ENCODE measurements at places on chromosomes 7 and 10.

DNA sequence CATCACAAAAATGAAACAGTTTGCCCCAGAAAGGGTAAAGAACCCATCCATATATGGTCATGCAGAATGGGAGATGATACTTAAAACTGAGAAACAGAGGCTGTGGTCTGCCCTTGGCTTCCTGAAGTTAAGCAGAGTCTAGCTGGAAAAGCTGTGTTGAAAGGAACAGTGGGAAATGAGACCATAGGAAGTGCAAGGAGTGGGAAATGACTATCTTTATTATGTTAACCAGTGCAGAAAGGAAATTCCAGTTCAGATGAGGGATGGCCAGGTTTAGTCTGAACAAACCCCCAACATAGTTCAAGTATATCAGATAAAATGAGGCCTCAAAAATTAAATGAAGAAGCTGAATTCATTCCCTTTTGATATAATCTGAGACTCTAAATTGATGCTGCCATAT lies 112.2 kb upstream of the TARP start:
- no peak for DNase-seq

DNA sequence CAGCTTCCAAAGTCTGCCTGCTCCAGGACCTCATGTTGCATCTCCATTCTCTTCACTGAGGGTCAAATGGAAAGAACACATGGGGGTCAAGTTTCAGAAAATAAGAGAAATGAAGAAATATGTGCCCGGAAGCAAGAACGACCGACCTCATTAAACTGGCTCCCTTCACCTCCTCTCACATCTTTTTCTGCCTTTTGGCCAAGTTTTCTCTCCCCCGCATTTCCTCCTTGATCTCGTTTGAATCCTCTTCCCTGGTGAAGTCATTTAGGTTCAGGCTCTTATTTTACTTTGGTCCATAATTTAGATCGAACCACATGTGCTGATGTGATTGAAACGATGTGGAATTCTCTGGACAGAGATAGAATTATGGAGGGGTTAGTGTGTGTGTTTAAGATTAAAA lies 44.2 kb downstream of the EGFR start:
- DNase-seq, result no peak

DNA sequence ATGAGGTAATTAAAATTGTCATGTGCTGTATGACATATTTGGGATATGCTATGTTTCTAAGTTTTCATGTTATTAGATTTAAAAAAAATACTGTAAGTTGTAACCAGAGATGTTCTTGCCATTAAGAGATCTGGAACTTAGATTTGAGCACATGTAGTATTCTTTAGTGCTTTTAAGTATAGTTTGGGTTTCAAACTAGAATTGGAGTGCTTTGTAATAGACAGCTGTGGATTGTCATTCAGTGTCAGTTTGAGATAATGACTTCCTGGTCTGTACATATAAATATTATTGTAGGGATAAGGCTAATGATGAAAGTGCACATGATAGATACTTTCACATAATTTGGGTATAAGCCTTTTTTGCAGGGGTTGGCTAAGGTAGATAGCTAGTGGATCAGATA lies 936.2 kb downstream of the CNTNAP2 start:
- no peak for DNase-seq

- no peak for DNase-seq
Measured at GRCh38 chr10:16116404-16117304, 256.3 kb upstream of the MINDY3 start.

DNA sequence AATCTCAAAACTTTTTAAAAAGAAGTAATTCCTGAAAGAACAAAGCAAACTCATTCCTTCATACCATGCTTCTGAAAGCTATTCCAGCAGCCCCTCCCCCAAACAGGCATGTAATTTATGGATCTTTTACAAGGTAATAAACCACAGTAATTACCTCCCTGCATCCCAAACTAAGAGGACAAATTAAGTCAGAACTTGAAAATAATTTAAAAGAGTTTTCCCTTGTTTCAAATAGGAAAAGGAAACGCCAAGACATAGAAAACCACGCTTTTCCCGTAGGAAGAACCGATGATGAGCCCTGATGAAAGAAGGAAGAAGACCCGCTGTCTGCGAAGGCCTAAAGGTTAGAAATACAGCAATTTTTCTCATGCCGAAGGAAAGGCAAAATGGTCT lies 8.9 kb downstream of the HOXA4 start:
- no peak for DNase-seq

- DNase-seq, result no peak
Measured at GRCh38 chr10:84899268-84899667, 570.9 kb downstream of the CCSER2 start.

- DNase-seq, result no peak
Measured at GRCh38 chr10:119461923-119462322, 80.6 kb downstream of the RGS10 start.

Measured in DMS79 treated with DMSO at 0.1 percent for 48 hours (cell line).